Suppressor macrophage (primary cell): ENCODE measurements at places on chromosomes 12 and 14.
A peak's percentile ranks its signal among the peaks of the same experiment; 100 is the strongest.

GRCh38 chr12:3065300-3065699 lies 11.9 kb upstream of the TSPAN9 start:
- DNase-seq = no peak

DNA sequence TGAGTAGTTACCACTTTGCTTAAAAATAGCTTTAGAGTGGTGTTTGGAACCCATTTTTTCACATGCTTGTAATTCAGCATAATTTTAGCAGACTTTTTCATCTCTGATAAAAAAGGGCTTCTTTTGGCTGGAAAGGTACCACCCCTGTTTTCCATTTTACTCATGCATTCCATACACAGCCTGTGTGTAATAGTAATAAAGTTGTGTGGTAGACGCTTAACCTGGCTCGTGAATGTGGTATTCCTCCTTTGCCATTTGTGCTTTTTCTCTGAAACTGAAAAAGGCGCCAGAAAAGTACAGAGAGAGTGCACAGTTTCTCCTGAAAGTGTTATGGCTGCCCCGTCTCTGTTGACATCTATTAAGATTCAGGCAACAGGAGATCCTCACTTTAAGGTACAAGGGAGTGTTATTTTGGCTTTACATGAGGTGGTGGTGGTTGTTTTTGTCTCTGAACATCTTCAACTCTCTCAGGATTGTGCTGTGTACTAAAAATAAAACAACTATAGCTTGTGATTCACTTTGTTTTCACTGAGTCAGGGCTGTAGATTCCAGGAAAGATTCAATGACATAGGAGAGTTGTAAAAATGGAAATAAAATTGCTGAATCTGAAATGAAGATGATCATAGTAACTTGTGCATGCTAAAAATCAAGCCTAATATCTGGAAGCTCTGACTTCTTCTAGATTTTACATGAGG lies 45.6 kb upstream of the MIS18BP1 start:
- no peak for DNase-seq

DNA sequence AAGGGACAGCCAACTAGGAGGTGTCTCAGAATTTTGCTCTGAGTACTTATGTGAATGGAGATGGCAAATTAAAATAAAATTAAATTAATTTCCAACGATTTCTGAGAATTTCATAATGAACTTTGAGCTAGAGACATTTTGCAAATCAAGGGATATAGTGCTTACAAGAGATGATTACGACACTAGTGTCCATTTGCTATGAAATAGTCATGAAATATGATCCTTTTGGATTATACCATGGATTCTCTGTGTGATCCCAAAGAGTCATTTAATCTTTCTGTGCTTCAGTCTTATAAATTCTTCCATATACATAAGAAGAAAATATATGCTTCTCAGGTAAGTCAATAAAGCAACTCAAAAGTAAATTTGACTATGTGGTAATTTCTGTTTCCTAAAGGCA lies 240.6 kb downstream of the SLC25A21 start:
- DNase-seq = no peak

- DNase-seq = no peak
Measured at GRCh38 chr14:104206281-104206904, 68.0 kb downstream of the KIF26A start.

GRCh38 chr12:124498275-124499189 lies 68.9 kb downstream of the NCOR2 start:
- peak; percentile 55 for DNase-seq

DNA sequence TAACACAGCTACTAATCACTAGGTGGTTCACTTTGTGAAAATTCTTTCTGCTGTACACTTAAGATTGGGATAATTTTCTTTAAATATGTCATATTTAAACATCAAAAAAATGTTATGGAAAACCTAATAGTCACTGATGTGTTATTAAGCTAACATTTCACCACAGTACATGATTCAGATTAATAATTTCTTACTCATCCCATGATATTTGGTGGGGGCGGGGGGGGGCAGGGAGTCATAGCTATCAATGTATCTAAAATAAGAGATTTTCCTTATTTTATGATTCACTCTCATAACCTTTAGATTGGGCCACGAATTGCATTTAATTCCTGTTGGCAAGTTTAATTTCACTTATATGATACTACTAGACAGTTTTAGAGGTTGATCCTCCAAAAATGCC lies 88.8 kb downstream of the KCNH5 start:
- no peak for DNase-seq

GRCh38 chr14:68509188-68509983 lies 283.5 kb downstream of the ZFP36L1 start:
- DNase-seq = no peak

DNA sequence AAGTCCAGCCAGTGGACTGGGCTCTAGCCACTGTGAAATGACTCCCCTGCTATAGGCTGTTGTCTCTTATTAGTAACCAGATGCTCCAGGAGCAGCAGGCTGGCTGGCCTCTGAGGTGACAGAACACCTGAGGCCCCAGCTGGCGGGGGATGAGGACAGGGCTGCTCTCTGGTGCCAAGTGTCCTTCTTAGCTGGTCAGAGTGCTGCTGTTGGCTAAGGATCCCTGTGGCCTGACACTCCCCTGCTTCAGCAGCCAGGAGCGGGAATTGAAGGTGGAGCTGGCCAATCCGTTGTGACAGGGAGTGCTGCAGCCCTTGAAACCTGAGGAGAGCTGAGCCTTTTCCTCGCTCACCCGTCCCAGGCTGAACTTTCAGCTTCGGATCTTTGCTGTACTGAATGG lies 30.7 kb downstream of the TMEM229B start:
- DNase-seq = no peak

- DNase-seq = no peak
Measured at GRCh38 chr14:24409192-24409591, 10.4 kb downstream of the NYNRIN start.

DNA sequence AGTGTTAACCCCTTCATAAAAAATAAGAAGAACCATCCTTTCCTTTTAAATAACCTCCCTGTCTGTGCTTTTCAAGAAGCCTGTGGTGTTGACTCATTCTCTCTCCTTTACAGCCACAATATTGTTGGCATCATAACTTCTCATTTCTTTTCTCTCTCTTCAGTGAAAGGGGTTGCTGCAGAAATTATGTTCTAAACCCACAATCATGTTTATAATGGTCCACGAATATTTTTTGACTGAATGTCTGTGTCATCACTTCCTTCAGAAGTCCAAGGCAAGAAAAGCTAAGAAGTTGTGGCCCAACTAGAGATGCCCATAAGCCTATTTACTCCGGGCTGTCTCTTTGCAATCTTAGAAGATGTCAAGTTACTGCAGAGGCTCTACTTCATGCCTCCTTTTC lies 488.3 kb downstream of the APAF1 start:
- DNase-seq = peak; percentile 5

GRCh38 chr12:9143929-9144729 lies 28.4 kb upstream of the A2M start:
- DNase-seq = peak; percentile 56

- peak; percentile 70 for DNase-seq
Measured at GRCh38 chr14:68734231-68734732, 58.6 kb downstream of the ZFP36L1 start.

GRCh38 chr12:106049105-106049504 lies 89.6 kb downstream of the NUAK1 start:
- DNase-seq = no peak

- DNase-seq = no peak
Measured at GRCh38 chr12:2256915-2257314, 204.1 kb downstream of the CACNA1C start.

DNA sequence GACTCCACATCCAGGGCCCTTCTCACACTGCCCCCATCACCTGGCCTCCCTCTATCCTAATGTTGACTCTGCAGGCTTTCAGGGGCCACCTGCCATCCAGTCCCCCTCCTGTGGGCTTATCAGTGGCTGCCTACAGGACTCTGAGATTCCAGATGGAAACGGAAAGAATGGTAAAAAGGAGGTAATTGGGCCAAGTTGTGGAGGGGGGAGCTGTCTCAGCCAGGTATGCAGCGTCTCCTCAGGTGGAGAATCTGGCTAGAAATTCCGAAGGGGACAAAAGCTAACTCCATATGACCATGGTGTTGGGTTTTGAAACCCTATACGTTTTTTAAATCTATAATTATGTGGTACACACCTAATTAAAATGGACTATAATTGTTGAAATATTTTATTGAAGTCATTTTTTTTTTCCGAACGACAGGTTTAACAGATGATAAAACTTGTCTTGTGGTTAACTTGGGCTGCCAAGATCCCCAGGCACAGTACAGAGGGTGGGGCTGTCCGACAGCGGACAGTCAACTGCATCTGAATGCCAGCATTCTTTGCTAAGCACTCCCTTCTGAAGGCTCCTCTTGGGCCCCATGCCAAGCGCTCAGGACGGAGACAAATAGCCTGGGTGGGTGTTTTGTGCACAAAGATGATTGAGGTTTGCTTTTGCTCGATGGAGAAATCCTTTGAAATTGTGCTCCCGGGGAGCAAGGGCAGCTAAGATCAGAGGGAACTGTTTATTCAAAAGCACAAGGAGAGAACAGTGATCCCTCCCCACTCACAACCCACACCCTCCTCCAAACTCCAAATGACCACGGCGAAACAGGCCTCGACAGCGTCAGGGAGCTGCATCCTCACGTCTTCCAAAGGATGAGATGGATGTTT lies 365.6 kb downstream of the BCL11B start:
- DNase-seq = no peak

DNA sequence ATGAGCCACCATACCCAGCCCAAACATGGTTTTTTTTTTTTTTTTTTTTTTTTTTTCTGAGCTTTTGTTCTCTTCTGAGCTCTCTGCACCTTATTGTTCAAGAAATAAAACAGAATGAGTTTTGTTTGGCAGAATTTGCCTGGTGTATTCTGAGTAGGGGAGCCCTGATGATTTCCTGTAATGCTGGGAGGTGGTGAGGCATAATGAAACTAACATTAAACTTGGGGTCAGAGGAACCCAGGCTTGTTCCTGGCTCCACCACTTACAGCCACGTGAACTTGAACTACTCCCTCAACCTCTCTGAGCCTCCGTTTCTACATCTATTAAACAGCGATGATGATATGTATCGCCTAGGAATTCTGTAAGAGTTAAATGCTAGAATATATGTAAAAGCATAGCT lies 276.3 kb upstream of the CRY1 start:
- DNase-seq = no peak

DNA sequence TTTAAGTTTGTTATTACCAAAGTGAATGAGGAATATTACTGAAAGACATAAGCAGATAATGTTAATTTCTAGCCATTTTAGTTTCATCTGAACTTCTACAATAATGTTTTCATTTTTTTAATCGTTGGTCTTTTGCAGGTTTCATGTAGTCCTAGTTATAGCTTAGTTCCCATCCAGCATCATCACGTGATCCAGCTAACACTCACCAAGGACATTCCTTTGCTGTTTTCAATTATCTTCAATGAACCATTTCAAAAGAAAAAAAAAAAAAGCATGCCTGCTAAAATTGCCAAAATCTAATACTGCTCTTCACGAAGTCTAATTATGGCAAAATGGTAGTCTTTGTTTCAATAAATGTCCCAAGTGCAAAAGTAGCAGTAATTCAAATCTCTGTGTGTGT lies 187.7 kb upstream of the ATXN7L3B start:
- DNase-seq = no peak

GRCh38 chr14:89206389-89207031 lies 210.5 kb downstream of the FOXN3 start:
- no peak for DNase-seq

GRCh38 chr14:101521473-101521915 lies 39.8 kb upstream of the DIO3 start:
- no peak for DNase-seq
